ENCODE measurements at places on chromosomes 4 and X.

- no peak for DNase-seq
These were observed 1029.0 kb downstream of the FSTL5 start for GRCh38 chr4:161134795-161135194.

DNA sequence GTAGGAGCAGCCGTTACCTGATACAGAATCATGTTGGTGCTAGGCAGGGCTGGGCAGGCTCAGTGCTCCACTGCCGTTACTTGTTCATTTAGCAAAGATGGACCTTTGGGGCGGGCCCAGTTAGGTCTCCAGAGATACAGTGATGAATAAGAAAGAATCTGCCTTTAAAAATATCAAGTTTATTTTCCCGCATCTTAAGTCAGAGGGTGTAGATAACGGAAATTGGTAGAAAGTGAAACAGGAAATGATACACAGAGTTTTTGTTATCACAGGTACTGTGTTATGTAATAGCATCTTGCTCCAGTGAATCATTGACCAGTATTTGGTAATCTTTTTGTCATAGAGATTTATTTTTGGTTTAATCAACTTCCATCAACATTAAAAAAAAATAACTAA, 5.5 kb downstream of the TMEM131L start:
- peak; percentile 81 for DNase-seq

DNA sequence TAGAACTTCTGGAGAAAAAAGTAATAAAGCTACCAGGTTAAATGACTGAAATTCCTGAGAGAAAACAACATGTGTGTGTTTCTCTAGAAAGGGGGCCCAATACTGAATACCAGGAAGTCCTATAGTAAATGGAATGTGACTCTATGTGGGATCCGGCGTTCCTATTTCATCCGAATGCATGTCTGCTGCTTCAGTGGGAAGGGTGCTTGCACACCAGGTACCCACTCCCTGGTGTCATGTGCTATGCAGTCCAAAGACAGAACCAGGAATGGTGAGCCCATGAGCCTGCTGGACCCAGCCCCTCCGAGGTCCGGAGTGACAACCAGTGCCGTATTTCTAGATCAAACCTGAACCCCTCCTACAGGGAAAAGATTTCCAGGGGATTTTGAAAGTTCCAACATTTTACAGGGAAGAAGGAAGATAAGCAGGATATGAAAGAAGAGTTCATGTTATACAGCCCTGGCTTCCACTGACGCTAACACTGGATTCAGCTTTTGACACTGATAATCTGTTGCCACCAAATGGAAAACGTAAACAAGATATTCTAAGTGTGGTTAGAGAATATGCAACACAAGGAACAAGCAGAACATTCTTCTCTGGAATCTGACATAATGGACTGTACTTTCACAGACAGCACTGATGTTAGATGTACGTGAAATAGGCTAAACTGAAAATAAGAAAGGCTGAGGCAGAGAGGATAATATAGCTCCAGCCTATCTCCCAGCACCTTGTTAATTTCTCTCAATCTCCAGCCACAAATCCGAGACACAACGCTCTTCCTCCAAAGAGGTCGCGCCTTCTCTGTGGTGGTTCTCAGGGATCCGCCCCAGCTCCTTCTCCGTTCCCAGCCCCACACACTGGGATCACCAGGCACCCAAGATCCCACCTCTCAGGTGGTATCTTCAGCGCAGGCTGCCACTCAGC, 725 bp upstream of the CXCL1 start:
- DNase-seq, result no peak

DNA sequence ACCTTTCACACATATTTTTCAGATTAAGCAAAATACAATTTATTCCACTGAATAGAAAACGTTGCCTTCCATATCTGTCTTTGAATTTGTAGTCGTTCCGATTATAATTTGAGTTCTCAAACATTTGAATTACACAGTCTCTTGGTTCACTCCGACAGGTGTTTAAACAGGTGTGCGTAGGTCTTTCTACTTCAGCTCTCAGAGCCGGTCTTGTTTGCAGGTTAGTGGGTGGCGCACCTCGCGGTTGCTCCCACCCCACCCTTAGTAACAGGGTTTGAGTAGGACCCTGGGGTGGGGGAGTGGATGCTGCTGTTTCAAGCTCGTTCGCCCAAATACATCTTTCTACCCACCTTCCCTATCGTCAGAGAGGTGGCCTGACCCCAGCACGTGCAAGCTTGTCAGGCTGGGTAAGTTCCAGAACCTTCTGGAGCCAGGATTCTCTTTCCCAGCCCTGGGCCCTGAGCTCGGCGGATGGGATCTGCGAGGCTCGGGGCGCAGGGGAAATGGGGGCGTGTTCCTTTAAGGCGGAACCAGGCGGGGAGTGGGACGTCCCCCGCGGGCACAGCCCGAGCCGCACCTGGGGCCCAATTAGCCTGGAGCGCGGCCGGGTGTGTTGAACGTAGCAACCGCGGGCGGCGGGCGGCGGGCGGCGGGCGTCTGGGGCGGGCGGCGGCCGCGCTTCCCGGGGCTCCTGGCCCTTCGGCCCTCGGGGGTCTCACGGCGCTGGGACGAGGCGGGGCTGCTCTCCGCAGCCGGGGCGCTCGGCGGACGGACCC, at the start of gene FAM149A:
Gene FAM149A (plus strand): TSS at position 591 of the 776 bp plus-strand sequence.
- DNase-seq, result no peak

- peak; percentile 94 for DNase-seq
These were observed 80.0 kb downstream of the ARSJ start for GRCh38 chr4:113899271-113900070.

- no peak for DNase-seq
These were observed 426.8 kb upstream of the CNKSR2 start for GRCh38 chrX:20947411-20947912.

DNA sequence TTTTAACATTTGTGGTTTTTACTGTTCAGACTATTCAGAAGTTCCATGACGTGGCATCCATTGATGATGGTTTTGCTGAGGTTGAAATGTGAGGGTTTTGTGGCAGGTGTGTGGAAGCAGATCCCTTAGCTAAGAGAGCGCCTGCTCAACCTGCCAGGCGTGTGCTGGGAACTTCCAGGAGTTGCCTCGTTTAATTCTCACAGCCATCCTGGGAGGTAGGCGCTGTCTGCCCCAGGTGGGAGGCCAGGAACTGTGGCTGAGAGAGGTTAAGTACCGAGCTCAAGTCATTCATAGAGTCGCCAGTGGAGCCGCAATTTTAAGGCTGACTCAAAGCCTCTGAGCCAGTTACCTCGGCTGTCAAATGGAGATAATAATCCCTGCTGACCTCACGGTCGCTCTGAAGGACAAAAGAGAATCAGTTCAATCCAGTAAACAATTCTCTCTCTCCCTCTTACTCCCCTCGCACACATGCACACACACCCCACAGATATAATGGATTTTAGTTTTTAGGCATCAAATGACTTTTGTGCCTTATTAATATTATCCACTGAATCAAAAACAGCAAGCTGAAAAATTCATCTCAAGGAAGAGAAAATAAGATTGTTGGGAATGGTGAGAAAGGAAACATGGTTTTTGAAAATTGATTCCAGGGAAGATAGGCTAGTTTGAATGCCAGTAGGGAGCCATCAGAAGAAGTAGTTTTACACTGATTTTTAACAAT, 171.3 kb downstream of the PTTG2 start:
- DNase-seq, result no peak

DNA sequence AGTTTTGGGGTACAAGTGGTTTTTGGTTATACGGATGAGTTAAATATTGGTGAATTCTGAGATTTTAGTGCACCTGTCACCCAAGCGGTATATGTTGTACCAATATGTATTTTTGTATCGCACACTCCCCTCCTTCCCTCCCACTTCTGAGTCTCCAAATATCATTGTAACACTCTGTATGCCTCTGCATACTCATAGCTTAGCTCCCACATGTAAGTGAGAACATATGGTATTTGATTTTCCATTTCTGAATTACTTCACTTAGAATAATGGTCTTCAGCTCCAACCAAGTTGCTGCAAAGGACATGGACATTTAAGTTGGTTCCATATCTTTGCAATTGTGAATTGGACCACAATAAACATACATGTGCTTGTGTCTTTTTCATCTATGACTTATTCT, 103.0 kb upstream of the ADAMTS3 start:
- DNase-seq, result no peak

- DNase-seq, result no peak
These were observed 109.7 kb downstream of the NR3C2 start for GRCh38 chr4:148332486-148332885.

GRCh38 chr4:154691229-154691628, 52.6 kb upstream of the LRAT start:
- DNase-seq, result no peak

GRCh38 chr4:125582302-125582701, 267.5 kb downstream of the FAT4 start:
- DNase-seq, result no peak

DNA sequence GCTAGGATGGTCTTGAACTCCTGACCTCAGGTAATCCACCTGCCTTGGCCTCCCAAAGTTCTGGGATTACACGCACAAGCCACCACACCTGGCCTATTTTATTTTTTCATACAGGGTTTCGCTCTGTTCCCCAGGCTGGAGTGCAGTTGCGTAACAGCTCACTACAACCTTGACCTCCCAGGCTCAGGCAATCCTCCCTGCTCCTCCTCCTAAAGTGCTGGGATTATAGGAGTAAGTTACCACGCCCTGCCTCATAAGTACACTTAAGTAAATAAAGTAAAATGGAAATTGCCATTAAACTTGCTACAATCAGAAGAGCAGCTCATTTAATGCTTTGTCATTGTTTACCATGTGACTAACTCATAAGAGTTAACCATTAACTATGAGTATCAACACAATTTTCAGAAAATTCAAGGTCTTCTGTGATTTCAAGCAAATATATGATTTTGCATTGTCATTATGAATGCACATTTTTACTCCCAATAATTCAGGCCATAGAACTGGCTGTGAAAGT, 12.3 kb downstream of the UGDH start:
- no peak for DNase-seq

DNA sequence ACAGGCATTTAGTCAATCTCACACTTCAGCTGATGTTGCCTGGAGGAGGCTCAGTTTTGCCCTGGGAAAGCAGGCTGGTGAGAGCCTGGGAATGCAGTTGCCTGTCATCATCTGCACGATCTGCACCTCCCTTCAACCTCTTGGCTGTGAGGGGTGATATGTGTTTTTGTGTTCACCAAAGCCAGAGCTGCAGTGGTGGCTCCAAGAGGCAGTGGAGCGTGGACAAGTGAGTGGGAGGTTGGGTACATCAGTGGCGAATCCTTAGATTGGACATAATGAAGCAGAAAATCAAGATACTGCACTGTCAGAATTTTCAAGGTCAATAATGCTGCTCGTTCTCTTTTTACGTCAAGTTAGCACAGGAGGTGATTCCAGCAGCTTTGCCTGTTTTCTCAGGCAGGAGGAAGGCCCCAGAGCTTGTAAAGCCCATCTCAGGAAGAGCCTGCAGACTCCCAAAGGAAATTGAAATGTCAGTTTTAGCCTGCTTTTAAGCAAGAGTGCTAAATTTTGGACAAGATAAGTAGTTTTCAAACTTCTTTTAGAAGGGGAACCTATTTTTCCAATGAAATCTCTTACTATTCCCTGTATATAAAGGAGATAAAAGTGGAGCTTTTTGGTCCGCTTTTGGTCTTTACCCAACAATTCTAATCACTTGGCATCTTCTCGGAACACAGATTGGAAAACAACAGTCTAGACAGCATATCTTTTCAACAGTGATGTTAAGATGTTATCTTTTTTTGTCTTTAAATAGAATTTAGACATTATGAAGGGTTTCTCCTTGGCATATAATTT, 92.8 kb downstream of the FRAS1 start:
- DNase-seq, result no peak

DNA sequence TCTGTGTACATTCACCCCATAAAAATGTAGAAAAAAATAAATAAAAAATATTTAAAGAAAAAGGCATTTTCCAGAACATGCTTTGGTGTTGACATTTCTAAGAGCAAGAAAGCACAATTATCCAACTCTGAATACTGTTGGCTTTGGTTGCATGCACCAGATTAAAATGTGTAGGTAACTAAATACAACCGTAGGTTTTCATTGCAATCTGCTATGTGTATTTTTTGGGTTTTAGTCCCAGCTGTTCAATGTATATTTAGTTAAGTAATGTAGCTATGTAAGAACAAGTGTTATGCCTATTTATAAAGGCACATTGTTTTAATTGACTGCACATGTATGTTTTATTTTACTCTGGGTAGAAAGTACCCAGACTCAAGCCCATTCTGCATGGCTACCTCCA, 108.1 kb upstream of the PAQR3 start:
- no peak for DNase-seq

DNA sequence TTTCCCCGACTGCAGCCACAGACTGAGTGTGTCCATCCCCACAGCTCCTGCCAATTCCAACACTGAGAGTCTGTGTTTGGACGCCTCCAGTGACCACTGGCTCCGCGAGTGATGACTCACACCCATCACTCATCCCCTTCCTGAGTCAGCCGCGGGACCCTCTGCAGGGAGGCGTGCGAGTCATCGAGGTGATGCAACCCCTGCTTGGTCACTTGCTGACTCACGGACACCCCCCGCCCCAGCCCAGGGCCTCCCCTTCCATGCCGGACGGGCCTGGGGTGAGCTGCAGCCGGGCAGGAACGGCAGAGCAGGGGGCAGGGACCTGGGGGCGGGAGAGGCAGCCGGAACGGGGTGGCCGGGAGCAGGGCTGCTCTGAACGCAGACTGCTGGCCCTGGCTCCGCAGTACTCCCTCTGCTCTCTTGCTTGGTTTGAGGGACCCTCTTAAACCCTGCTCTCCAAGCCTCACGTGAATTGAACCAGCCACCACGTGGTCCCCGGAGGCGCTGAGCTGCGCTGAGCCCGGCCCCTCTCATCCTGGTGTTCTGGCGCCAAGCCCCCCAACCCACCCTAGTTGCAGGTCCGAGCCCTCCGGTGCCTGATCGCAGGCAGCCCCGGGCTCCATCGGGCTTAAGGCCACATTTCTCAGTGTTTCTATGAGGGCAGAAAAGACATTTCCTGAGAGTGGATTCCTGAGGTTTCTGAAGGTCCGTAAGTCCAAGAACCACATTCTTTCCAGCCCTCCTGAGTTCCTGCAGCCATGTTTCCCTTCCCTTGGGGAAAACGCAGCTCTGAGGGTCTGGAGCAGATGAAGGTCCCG, 32.4 kb downstream of the FGFRL1 start:
- DNase-seq, result peak; percentile 91

DNA sequence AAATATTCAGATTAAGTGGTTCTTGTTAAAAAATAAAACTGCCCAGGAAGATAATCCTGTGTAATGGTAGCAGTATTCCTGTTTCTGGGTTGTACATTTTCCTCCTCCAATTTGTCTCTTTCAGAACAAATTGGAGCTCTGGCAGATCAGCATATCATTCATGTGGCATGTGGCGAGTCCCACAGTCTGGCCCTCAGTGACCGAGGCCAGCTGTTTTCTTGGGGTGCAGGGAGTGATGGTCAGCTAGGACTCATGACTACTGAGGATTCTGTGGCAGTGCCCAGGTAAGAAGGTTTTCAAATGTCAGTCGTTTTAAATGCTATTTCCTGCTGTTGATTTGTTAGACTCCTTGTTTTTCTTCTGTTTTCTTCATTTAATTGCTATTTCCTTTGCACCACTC, 47.9 kb downstream of the NAP1L5 start:
- DNase-seq, result no peak

GRCh38 chr4:39883646-39884045, 94.1 kb downstream of the PDS5A start:
- no peak for DNase-seq
